ENCODE measurements at places on chromosomes 11 and 22. TPM values are rescaled to one million over a fixed set of nuclear protein-coding genes. Genes with fewer than 3 reads are reported as not detected.

GRCh38 chr11:12628314-12628713, 45.9 kb upstream of the TEAD1 start:
- no peak for DNase-seq

DNA sequence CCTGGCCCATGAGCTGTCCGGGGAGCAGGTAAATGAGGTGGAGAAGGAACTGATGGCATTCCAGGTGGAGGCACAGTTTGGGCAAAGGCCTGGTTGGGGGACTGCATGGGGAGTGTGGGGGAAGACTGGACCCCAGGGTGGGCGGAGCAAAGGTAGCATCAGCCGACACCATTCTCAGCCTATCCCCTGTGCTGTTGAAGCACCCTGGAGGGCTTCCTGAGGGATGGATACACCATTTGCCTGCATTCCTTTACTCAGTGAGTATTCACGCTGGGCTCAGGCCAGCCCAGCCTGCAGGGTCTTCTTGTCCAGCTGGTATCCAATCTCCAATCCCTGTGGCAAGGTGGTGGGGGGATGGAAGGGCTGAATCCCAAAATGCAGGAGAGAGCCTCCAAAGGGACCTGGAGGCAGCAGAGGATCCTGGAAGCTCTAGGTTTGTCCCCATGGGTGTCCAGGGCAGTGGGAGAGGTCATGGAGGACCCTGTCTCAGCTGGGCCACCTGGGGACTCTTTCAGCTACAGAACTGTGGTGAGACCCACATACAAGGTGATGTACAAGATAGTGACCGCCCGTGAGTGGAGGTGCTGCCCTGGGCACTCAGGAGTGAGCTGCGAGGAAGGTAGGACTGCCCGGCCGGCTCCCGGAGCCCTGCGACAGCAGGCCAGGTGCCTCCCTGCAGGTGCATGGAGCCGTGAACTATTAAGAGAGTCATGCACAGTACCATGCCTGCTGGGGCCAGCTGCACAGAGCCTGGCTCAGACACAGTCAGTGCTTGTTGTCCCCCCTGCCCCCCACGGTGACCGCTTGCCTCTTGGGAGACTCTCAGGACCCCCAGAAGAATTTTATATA, 9.5 kb downstream of the EMID1 start:
- DNase-seq, result no peak

DNA sequence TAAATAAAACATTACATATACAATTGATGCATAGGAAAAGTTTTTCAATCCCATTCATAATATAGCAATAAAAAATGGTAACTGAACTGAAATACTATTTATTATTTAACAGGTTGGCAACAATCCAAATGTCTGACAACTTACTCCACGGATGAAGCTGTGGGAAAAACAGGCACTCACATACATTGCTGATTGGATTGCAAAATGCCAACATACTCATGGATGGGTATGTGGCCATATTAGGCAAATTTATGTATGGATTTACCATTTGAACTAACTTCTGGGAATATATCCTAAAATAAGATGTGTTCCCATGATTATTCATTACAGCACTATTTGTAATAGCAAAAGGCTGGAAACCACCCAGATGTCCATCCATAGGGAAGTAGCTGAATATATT, 3.2 kb upstream of the BIRC2 start:
- DNase-seq, result no peak

DNA sequence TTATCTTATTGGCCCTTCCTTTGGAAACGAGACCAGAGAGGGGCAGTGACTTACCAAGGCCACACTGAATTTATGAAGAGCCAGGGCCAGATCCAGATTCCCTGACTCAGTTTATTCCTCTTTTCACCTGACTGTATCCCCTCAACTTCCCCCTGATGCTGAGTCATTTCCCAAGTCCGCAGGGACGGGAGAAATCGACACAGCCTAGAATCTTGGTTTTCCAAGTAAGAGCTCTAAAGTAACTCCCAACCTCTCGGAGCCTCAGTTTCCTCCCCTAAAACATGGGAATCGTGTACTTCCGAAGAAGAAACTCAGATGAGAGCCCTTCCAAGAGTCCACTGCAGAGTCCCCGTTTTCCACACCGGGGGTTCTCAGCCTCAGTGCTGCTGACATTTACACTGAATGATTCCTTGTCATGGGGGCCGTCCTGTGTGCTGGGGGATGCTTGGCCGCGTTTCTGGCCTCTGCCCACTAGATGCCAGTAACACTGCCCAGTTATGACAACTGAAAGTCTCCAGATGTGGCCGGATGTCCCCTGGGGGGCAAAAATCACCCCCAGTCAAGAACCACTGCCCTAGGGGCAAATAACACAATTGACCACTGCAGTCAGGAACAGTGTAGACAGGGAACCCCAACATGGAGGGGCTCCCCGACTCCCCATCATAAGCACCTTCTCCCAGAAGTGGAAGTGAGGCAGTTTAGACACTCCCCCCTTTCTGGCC, 11.2 kb downstream of the MPST start:
- no peak for DNase-seq

GRCh38 chr11:44868021-44868420, 82.7 kb downstream of the TP53I11 start:
- DNase-seq, result no peak

- no peak for DNase-seq
Measured at GRCh38 chr22:23745791-23746190, 5.1 kb downstream of the ZNF70 start.

DNA sequence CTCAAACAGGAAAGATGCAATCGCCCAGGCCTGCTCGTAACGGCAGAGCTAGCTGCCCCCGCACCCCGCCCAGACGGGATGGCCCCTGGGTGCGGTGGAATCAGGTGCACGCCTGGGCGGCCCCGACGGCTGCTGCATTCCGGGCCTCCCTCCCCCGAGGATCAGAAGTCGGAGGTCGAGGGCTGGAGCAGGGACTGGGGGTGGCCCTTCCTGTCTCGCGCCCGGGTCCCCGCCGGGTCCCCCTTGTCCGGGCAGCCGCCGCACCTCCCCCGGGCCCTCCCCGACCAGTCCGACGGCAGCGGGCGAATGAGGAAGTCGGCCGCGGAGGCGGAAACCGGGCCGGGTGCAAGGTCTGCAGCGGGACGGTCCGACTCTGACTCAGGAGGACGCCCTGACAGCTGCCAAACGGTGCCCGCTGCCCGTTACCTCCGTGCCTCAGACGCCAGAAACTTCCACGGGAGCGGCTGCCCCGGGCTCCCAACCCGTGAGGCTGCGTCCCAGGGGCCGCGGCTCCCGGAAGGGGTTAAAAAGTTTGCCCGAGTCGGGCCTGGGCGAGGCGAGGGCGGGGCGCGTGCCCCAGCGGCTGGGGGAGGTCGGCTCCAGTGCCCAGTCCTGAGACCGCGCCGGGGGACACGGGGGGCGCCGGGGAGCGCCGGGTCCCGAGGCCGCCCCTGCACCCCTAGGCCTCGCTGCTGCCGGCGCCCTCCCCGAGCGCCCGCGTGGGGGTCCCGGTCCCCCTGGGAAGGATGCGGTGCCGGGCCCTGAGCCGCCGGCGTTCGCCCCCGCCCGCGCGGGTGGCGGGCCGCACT, 663 bp downstream of the MYH9 start:
- no peak for DNase-seq

DNA sequence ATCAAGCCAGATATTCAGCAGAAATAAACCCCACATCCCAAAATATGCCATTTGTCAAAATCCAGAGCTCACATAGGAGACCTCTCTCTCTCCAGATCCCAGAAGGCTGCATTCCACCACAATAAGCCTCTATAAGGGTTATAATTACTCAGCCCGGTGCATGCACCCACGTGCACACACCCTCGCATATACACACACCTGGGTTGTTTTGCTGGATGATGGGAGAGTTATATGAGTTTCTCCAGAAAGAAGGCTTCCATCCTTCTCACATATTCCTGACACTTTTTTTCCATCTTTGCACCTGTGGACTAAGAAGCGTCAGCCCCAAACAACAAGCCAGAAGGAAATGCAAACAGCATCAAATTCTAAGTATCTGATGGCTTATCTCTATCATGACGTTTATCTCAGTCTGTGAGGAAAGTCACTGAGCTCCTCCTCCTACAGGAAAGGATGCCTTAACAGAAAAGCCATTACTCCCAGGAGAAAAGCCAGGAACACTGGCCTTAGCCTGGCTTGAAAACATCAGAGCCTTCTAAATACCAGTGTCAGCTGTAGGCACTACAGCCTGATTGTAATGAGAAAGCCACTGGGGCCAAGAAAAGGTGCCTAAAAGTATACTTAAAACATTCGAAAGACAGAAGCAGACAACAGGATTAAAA, 253.2 kb downstream of the LARGE1 start:
- no peak for DNase-seq

GRCh38 chr11:40405614-40406013, 1053.8 kb downstream of the LRRC4C start:
- DNase-seq, result no peak

- DNase-seq, result no peak
Measured at GRCh38 chr22:25045159-25045558, 92.6 kb downstream of the KIAA1671 start.

The PKDREJ gene
- under 0.01 TPM for total RNA-seq

The MPZL2 gene
- total RNA-seq, result 5.7 TPM

The HBE1 gene
- total RNA-seq, result 5.6 TPM

The FLRT1 gene
- total RNA-seq, result 3.7 TPM

The SYT12 gene
- 3.8 TPM for total RNA-seq

The ABCG4 gene
- 4.0 TPM for total RNA-seq

The TRPM5 gene
- 0.27 TPM for total RNA-seq

The OR10A2 gene
- total RNA-seq, result not detected

The ENTHD1 gene
- not detected for total RNA-seq
